Activated CD4-positive, alpha-beta memory T cell treated with anti-CD3 and anti-CD28 coated beads for 36 hours (primary cell): ENCODE measurements at places on chromosomes 11 and 22. TPM values are rescaled to one million over a fixed set of nuclear protein-coding genes. Genes with fewer than 3 reads are reported as not detected.
A peak's percentile ranks its signal among the peaks of the same experiment; 100 is the strongest.

DNA sequence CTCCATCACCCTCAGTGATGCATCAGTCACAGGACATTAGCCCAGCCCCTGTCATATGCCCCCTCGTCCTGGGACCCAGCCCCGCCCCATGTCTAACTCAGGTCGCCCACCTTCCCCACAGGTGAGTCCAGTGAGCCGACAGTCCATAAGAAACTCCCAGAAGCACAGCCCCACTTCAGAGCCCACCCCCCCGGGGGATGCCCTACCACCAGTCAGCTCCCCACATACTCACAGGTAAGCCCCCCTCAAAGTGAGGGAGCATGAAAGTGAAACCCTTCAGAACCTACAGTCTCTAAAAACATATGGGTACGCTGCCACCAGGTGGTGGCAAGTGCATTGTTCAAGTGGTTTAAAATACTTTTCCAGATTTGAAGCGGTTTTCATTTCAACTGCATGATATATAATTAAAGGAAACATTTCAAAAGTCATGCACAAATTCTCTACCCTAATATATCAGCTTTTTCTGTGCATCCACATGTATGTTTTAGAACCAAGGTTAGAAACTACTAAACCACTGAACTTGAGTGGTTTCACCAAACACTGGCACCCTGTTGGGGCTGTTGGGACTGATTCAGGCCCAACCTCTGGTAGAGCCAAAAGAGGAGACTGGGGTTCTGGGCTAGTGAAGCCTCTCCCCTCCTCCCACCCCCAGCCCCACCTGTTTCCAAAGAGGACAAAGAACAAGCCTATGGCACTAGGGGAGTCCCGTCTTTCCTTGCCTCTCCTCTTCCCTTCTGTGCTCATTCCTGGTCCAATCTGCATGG, 17.3 kb downstream of the EPS8L2 start:
- peak overlapping the region; percentile 32 for H3K4me3 ChIP-seq
- H3K36me3 ChIP-seq: no peaks in the 10 kb centered on the region
- DNase-seq: peak; percentile 65

DNA sequence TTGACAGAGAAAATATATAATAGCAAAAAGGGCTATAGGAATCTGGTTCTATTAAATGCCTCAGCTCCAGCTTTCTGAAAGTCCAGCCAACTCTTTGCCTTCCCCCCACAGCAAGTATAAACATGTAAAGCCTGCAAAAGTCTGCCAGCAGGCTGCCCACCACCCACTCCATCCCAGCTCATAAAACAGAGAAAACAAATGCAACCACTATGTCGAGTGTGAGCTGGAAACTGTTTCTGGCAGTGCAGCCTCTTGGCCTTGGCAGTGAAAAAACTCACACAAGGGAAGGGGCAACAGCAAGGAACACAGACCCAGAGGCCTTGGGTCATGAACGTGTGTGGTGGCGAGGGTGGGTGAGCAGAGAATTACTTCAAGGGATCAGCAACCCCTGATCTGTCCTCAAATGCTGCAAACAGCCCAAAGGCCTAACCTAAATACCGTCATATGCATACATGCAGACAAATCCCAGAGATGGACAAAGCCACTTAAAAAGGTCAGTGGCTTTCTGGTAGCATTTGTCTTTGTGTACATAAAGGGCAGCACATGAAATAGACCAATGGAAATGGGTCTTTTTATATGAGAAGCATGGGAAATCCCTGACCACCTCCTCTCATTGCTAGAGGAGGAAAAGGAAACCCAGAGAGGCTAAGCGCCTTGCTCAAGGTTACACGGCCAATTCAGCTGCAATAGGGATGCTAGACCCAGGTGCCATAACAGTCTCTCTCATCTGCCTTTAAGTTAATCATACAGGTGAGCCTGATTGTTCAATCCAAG, 74.8 kb downstream of the NAT10 start:
- no peaks in the 10 kb centered on the region for H3K36me3 ChIP-seq
- peaks cover 2% of the 10 kb centered on the region for H3K27me3 ChIP-seq
- DNase-seq: peak; percentile 30
- no peak overlapping the region for H3K4me3 ChIP-seq
- no peak overlapping the region for H3K27ac ChIP-seq
- H3K4me1 ChIP-seq: peaks cover 21% of the 10 kb centered on the region

GRCh38 chr11:114034956-114035355, 24.6 kb upstream of the ZBTB16 start:
- DNase-seq: no peak
- H3K4me1 ChIP-seq: no peaks in the 10 kb centered on the region
- H3K27ac ChIP-seq: no peak overlapping the region
- no peak overlapping the region for H3K4me3 ChIP-seq
- H3K27me3 ChIP-seq: peaks cover 3% of the 10 kb centered on the region

DNA sequence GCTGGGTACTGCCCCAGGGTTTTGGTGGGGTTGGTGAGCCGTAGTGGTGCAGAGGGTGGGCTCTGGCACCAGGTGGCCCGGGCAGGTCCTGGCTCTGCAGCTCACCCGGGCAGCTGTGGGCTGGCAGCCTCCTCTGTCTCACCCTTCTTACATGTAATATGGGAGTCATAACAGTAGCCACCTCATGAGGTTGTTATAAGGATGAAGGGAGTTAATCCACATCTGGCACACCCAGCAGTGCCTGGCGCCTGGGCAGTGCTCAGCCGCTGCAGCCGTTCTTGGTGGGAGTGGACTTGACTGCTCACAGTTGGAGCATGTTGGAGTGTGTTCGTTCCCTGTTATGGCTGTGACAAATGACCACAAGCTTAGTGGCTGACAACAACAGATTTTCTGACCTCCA, 28.7 kb downstream of the IGHMBP2 start:
- H3K36me3 ChIP-seq: peaks cover 24% of the 10 kb centered on the region
- H3K27ac ChIP-seq: no peak overlapping the region
- H3K27me3 ChIP-seq: no peaks in the 10 kb centered on the region
- no peak for DNase-seq
- no peak overlapping the region for H3K4me3 ChIP-seq
- H3K4me1 ChIP-seq: no peaks in the 10 kb centered on the region

GRCh38 chr22:43053176-43053575, 36.0 kb downstream of the TTLL1 start:
- no peak for DNase-seq
- H3K27me3 ChIP-seq: no peaks in the 10 kb centered on the region
- H3K4me3 ChIP-seq: no peak overlapping the region
- H3K27ac ChIP-seq: no peak overlapping the region

- H3K27me3 ChIP-seq: no peaks in the 10 kb centered on the region
- H3K27ac ChIP-seq: peak overlapping the region; percentile 96
- peaks cover 37% of the 10 kb centered on the region for H3K36me3 ChIP-seq
- peak overlapping the region; percentile 92 for H3K4me3 ChIP-seq
- DNase-seq: peak; percentile 53
- H3K4me1 ChIP-seq: peaks cover 23% of the 10 kb centered on the region
These were observed 531 bp downstream of the PIM3 start for GRCh38 chr22:49961005-49961600.

GRCh38 chr22:42368379-42369249, 63.6 kb downstream of the NFAM1 start:
- H3K27me3 ChIP-seq: peaks cover 23% of the 10 kb centered on the region
- peak overlapping the region; percentile 82 for H3K4me3 ChIP-seq
- DNase-seq: peak; percentile 39
- no peak overlapping the region for H3K27ac ChIP-seq
- peaks cover 13% of the 10 kb centered on the region for H3K4me1 ChIP-seq

- H3K4me3 ChIP-seq: no peak overlapping the region
- no peak overlapping the region for H3K27ac ChIP-seq
- peaks cover 12% of the 10 kb centered on the region for H3K27me3 ChIP-seq
- DNase-seq: no peak
- no peaks in the 10 kb centered on the region for H3K36me3 ChIP-seq
- no peaks in the 10 kb centered on the region for H3K4me1 ChIP-seq
These were observed 41.0 kb upstream of the EIF3D start for GRCh38 chr22:36569999-36570398.

DNA sequence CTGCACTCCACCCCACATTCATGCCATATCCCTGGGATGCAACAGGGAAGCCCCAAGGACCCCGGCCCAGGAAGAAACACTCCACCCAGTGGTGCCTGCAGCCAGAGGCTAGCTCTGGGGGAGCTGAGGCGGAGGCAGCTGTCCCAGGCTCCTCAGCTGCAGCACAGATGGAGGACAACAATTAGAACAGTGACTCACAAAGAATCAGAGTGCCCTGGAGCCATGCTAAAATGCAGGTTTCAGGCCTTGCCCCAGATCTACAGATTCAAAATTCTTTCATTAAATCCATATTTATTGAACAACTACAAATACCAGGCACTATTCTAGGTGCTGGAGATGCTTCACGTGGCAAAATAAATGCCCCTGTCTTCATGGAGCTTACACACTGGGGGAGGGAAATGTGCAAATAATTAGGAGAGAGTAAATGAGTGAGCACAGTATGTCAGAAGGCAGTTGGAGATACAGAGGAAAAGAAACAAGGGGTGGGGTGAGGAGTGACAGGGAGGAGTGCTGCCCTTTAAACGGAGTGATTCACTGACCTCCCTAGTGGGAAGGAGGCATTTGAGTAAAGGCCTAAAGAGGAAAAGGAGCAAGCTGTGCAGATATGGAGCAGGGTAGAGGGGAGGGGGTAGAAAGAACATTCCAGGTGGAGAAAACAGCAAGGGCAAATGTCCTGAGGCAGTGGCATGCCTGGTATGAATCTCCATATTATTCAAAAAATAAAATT, 73.3 kb upstream of the CSNK2A3 start:
- no peak for DNase-seq
- no peak overlapping the region for H3K4me3 ChIP-seq
- H3K27ac ChIP-seq: no peak overlapping the region
- H3K27me3 ChIP-seq: no peaks in the 10 kb centered on the region
- H3K4me1 ChIP-seq: no peaks in the 10 kb centered on the region

- no peaks in the 10 kb centered on the region for H3K36me3 ChIP-seq
- no peaks in the 10 kb centered on the region for H3K27me3 ChIP-seq
- peaks cover 11% of the 10 kb centered on the region for H3K4me1 ChIP-seq
- no peak overlapping the region for H3K27ac ChIP-seq
- no peak for DNase-seq
These were observed 7.8 kb upstream of the MS4A1 start for GRCh38 chr11:60447846-60448245.

GRCh38 chr11:66889960-66890359, 33.1 kb downstream of the LRFN4 start:
- no peak overlapping the region for H3K4me3 ChIP-seq
- no peak overlapping the region for H3K27ac ChIP-seq
- peaks cover 10% of the 10 kb centered on the region for H3K27me3 ChIP-seq
- H3K36me3 ChIP-seq: no peaks in the 10 kb centered on the region
- peaks cover 11% of the 10 kb centered on the region for H3K4me1 ChIP-seq
- no peak for DNase-seq

DNA sequence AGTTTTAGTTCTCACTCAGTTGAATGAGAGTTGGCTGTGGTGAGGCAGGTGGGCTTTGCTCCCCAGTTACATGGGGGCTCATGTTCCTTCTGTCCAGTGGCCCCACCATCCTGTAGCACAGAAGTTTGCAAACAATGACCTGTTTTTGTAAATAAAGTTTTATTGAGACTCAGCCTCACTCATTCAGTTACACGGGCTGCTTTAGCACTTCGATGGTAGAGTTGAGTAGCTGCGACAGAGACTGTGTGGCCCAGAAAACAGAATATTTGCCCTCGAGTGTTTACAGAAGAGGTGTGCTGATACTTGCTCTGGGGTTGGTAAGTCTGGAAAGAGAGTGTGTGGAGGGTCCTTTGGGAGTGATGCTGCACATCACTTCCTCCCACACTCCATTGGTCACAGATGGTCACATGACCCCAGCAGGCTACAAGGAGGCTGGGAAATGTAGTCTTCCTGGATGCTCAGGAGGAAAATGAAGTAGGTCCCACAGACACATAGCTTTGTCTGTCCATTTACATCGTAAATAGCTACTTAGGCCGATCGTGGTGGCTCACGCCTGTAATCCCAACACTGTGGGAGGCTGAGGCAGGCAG, 34.6 kb downstream of the IFT27 start:
- no peak overlapping the region for H3K4me3 ChIP-seq
- no peak overlapping the region for H3K27ac ChIP-seq
- H3K4me1 ChIP-seq: no peaks in the 10 kb centered on the region
- no peak for DNase-seq
- peaks cover 20% of the 10 kb centered on the region for H3K27me3 ChIP-seq

GRCh38 chr11:5514841-5515240, 1.7 kb downstream of the UBQLNL start:
- no peak overlapping the region for H3K4me3 ChIP-seq
- no peaks in the 10 kb centered on the region for H3K4me1 ChIP-seq
- no peaks in the 10 kb centered on the region for H3K27me3 ChIP-seq
- H3K27ac ChIP-seq: no peak overlapping the region
- DNase-seq: no peak
- no peaks in the 10 kb centered on the region for H3K36me3 ChIP-seq

DNA sequence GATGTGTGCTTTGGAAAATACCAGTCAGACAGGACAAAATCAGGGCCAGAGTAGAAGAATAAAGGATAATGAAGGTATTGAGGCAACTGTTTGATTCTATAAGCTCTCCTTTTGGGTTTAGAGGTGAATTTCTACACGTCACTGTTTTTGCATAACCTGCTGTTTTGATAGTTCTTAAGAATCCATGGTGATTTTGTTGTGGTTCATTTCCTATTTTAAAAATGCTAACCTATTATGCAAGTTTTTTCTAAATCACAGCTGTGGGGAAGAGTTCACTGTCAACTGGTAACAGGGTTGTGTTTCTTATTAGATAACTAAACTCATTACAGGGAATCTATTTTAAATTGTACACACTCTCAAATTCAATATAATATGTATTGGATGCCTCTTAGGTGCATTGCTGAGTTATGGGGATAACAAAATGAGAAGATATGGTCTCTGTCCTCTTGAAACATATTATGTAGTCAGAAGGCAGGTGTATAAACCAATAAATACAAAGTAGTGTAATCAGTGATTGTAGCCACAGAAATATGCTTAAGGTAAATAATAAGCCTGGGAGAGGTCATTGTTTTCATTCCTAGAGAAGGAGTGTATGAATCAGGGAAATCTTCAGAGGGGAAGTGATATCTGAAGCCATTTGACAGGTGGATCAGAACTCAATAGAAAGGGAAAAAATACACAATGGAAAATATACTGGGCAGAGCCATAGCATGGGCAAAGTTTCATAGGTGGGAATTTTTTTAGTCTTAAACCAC, 192.5 kb downstream of the FAT3 start:
- no peak overlapping the region for H3K4me3 ChIP-seq
- no peaks in the 10 kb centered on the region for H3K27me3 ChIP-seq
- no peak for DNase-seq

GRCh38 chr11:84566671-84567070, 1060.5 kb downstream of the DLG2 start:
- no peak overlapping the region for H3K4me3 ChIP-seq
- H3K27me3 ChIP-seq: no peaks in the 10 kb centered on the region
- H3K27ac ChIP-seq: no peak overlapping the region
- H3K4me1 ChIP-seq: no peaks in the 10 kb centered on the region
- H3K36me3 ChIP-seq: no peaks in the 10 kb centered on the region

MPPED2 gene
- total RNA-seq: not detected

SPON1 gene
- total RNA-seq: 0.22 TPM

LAYN gene
- total RNA-seq: 0.26 TPM

PDGFB gene
- total RNA-seq: 11.7 TPM

RIMBP3B gene
- 0.15 TPM for total RNA-seq

MAML2 gene
- 24.2 TPM for total RNA-seq

PKNOX2 gene
- not detected for total RNA-seq

MUC2 gene
- not detected for total RNA-seq
